ENCODE measurements at places on chromosomes 4 and X.

DNA sequence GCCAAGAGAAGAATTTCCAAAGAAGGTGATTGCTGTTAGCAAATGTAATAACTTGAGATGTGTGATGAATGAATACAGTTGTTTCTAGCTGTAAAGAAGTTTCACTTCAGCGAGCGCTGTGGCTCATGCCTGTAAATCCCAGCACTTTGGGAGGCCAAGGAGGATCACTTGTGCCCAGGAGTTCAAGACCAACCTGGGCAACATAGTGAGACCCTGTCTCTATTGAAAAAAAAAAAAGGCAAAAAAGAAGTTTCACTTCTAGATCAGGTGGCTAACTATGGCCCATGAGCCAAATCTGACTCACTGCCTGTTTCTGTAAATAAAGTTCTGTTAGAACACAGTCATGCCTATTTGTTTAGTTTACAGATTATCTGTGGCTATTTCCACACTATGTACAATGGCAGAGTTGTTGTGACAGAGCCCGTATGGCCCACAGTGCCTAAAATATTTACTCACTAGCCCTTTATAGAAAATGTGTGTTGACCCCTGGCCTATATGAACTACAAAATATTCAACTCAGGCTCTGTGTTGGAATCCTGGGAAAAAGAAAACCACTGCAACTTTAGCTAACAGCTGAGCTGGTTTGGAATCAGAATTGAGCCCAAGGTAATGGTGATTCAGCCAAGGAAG, 54.1 kb upstream of the PRPS1 start:
- no peak for DNase-seq

- DNase-seq: peak; percentile 85
These were observed at the start of gene SH3RF1 for GRCh38 chr4:169270810-169271691. TSS of gene SH3RF1 (minus strand) at chr4:169270956. CDS start at chr4:169269212, 1,744 bp downstream.

DNA sequence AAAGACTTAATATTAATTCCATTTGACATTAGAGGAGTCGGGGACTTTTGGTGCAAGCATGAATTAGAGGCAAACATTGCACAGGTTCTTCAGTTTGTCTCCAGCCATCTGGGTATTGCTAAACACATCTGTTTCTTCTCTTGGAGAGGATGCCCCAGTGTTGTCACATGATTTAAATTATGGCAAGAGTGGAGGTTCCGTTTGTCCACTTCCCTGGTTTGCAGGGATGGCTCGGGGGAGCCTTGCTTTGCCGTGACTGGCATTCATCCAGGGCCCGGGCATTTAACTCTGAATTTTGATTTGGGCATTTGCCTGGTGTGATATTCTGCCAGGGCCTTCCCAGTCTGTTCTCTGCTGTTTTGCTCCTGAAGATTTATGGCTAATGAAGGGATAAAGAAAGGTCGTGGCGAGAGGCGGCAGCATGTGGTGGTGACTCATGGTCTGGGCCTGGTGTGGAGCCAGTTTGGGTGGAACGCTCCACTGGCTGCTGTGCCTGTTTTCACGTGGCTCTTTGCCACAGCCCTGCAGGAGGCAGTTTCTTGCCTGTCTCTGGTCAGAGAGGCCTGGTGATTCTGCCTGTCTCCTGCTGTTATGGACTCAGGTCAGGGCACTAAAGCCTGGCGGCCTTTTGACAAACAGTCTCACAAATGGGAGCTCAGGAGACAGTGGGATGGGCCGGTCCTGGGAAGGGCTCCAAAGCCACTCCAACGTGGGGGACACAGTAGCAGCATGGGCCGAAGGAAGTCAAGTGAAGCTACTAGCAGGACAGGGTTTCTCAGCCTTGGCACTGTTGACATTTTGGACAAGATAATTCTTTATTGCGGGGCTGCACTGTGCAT, 99.4 kb upstream of the PGRMC2 start:
- peak; percentile 92 for DNase-seq

DNA sequence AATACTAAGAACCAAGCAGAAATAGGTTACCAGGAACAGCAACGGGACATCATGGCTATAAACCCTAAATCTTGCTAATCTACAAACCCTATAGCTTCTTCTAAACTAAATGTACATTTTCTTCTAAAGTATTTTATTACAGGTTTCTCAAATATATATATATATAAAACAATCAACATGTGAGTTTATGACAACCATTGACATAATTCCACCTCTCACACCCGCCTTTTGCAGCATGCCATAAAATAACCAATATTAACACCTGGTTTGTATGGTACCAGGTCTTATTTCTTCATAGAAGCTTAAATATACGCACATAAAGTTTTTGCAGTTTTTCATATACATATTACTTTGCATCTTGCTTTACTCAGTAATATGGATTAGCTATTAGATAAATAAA, 955.3 kb upstream of the LCORL start:
- no peak for DNase-seq

GRCh38 chrX:22373766-22374165, 101.1 kb downstream of the CBLL2 start:
- no peak for DNase-seq

- no peak for DNase-seq
These were observed 352.8 kb upstream of the EPHA5 start for GRCh38 chr4:66023061-66023460.
